Activated T-cell treated with anti-CD3 and anti-CD28 coated beads, Interleukin-2, amount 50 U/mL, for 48 hours (primary cell): ENCODE measurements at places on chromosomes 7 and 10.

GRCh38 chr10:106183041-106183440 is 981.5 kb downstream of the SORCS1 start:
- DNase-seq = no peak

- no peak for DNase-seq
These were observed 549.0 kb upstream of the VSTM2A start for GRCh38 chr7:53993224-53993623.

GRCh38 chr10:119360181-119360921 is 153.0 kb downstream of the GRK5 start:
- peak; percentile 47 for DNase-seq

- DNase-seq = no peak
These were observed 87.0 kb upstream of the SDK1 start for GRCh38 chr7:3214090-3214413.

DNA sequence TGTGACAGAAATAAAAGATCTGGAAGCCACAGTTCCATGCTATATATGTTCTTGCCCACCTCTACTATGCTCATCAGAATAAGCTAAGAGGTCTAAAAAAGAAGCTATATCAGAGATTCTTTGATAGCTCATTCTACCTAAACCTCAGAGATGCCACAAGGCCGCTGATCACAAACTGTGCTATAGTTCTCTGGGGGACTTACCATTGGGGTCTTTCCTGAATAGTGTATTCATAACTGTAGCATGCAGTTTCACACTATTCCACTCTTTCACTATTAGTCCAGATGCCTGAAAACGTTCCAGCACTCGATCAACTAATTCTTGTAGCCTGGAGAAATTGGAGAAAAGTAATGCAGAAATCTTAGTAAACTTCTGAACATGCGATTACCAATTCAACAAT is 44.5 kb upstream of the SPOCK2 start:
- no peak for DNase-seq

GRCh38 chr7:87476179-87476557 is 688 bp upstream of the ABCB4 start:
- no peak for DNase-seq

- DNase-seq = no peak
These were observed 100.6 kb downstream of the BAMBI start for GRCh38 chr10:28777911-28778310.

DNA sequence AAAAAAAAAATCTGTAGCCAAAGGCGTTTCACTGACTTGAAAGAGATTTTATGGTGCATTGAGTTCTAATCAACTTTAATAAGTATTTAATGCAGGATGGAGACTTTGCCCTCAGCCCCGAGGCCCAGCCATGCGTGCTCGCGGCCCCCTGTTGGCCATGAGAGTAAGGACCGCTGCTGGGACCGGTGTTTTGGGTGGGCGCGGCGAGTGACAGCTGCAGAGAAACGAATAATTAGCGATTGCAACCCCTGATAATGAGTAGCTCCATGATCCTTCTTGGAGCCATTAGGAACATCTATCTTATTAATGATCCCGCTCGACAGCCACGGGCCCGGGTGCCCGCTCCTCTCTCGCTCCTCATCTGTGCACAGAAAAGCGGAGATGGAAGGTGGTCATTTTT is 347.4 kb downstream of the RPS24 start:
- no peak for DNase-seq

DNA sequence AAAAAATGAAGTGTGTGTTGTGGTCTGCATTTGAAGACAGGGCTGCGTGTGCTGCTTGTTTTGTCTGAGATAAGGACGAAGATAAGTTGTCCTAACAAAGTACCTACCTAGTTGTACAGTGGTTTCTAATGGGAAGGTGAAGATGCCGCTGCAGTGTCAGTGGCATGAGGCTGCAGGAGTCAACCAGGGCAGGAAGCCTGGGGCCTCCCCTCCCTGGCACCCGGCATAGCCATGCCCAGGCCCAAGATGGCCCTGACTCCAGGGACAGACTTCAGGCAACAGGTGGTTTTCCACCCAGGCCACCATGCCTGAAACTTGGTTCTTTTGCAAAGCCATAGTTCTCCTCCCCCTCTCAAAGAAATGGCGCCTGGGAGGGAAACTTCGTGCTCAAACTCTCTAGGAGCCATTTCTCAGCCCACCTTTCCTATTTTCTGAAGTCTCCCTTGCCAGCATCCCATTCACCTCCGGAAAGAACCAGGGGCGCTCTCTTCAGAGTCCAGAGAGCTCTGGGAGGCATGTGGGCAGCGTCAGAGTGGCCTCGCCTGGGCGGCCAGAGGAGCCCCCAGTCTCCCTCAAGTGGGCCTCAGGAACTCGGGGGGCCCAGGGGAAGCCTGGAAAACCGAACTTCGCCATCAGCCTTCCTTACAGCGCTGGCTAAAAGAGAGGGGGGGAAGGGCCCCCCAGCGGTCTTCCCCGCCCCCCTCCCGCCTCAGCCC is 2.1 kb upstream of the KAT6B start:
- DNase-seq = peak; percentile 49

GRCh38 chr7:76234931-76235441 is 33.3 kb downstream of the SRRM3 start:
- DNase-seq = peak; percentile 93
